ENCODE measurements at places on chromosomes 6 and 20.

DNA sequence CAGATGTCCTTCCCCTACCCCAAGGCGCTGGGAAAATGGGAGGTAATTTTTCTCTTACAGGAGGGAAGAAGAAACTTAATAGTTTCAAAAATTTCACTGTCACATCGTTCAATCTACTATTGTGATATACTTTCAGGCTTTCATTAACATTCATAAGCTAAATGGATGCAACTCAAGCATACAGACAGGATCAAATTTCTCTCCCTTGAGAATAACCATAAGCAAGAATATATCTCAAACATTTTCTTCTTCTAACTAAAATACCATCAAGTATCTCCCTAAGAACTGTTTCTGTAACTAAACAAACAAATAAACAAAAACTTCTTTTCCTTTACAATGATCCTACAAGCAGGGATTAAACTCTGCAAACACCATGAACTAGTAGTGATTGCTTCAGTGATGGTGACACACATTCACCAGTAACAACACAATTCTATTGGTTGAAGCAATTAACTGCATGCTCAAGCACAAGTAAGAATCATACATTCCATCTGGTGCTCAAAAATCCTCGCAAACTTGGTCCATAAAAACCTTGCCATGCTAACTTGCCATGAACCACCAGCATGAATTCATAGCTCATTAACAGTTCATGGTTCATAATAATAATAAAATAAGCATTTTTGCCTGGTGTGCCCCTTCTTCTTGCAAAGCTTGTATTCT lies 183.8 kb downstream of the PTPRK start:
- no peak for DNase-seq

- no peak for DNase-seq
Observed at GRCh38 chr6:83257791-83258190, 64.6 kb downstream of the RWDD2A start.

- DNase-seq: no peak
Observed at GRCh38 chr6:117008618-117009017, 131.6 kb downstream of the RFX6 start.

DNA sequence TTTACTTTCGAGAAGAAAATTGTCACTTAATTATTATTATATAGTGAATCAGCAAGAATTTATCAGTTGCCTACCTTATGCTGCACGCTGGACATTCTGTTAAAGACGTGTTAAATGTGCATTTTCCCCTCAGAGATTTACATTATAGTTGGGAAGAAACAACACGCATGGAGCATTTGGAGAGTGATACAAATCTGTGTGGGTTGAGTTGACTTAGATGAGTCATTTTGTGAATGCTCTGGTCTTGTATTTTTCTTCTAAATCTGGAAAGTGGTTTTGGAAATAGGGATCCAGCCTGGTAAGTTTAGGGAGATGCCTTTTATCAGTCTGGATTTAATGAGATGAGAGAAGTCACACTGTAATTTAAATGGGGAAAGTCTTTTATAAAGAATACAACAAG lies 24.0 kb upstream of the SMIM26 start:
- DNase-seq: no peak

- no peak for DNase-seq
Observed at GRCh38 chr6:88359530-88360202, 193.5 kb upstream of the CNR1 start.

DNA sequence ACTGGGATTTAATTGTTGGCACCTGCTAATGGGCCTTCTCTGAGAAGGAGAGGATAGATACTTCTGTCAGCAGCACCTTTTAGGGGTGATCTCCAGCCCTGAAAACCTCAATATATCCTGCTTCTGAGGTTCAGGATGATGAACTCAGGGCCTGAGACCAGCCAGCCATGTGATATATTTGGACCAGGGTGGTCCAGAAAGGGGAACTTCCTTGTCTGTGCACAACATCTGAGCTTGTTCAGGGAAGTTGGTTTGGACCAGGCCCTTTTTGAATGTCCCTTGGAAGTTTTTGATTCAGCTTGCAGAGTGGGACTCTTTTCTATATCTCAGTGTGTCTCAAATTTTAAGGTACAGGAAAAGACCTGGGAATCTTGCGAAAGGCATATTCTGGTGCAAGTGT lies 85.8 kb downstream of the GFRA4 start:
- DNase-seq: no peak

All from Caco-2 (cell line).